ENCODE measurements at places on chromosomes 6 and 20.

DNA sequence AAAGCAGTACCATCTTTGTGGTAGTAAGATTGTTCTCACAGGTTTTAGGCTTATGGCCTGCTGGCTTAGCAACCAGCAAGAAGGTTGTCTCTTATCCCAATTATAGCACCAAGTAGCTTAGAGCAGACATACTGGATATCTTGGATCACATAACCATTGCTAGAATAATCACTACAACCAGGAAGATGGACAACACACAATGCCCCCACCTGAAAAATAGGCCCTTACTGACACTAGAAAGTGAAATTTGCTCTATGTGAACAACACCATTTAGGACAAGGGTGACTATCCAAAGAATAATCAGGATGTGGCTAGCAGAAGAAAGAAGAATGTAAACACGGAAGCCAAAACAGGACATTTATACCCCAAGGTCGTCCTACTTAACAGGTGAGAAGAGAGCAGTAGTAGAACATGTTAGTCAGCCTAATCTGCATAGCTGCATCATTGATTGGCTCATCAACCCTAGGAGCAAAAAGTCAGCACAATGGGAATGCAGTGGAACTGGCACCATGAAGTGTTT lies 172.7 kb upstream of the MARCKS start:
- DNase-seq: no peak

DNA sequence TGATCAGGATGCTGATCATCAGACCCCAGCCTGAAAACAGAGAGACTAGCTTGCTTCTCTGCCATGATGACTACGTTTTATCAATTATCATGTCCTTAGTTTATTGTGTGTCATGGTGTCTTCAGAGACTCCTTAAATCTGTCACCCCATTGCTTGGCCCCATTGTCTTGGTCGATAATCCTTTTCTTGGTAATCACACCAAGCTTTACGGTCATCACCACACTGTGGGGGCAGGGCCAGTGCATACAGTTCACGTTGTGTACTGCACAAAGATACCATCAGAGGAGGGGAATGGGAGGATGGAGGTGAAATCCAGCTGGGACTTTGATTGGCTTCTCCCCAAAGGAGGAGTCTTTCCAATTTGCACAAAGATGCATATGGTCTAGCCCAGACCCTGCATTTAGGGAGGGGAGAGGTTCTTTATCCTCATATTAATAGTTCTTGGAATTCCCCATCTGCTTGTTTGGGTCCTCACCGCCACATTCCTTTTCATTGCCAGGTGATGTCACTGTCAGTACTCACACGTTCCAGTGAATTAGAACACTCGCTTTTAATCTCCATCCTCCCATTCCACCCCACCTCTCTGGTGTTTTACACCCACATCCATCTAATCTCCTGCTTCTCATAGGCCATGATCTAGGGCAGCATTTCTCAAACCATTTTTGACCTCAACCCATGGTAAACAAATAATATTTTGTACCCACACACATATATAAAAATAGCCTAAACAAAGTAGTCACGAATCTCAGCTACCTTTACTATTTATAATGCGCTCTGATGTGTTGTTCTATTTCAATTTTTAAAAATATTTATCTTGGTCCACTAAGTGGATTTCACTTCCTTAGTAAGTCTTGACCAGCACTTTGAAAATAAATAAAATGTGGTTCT lies 5.7 kb downstream of the ETV7 start:
- no peak for DNase-seq

DNA sequence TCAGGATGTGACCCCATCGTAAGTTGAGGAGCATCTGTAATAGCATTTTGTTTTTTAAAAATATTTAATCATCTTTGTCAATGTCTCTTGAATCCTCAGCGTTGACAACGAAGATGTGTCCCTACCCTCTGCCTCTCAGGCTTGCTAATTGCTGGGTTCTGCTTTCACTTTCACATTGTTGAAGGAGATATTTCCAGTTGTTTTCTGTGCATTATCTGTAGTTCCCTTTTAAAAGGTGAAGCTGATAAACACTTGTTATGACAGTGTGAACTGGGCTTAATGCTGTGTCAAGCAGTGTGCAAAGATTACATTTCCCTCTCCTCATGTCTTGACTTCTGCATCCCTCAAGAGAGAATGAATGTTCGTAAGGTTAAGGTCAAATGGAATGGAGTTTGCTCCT lies 54.9 kb downstream of the CSE1L start:
- DNase-seq: no peak

- DNase-seq: peak; percentile 78
These were observed 10.2 kb upstream of the CST5 start for GRCh38 chr20:23889775-23890187.

DNA sequence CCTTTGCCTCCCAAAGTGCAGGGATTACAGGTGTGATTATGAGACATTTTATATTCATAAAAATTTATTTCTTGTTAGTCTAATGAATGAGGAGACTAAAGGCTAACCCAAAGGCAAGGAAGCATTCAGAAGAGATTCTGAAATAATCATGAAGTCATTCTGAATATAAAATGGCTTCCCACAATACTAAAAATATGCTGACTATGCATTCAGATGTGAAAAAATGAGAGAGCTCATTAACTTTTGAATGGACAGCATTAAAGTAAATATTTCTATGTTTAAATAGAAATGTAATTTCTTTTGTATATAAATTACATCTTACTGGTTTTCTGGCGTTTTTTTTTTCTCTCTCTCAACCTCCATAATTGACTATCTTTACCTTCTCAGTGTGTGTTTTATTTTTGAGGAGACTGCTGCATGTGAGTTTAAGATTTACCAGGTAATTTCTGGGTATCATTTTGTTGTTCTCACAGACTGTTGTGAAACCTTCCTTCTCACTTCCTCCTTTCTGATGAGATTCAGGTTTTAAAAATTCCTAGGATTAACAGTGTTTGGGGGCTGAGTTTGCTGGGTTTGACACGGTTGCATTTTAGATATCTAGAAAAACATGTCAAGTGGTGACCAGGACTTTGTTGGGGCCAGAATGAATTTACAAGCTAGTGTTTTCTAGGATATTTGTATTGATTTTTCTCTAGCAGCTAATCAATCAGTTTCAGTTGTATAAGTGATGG lies 316.6 kb downstream of the CDKAL1 start:
- DNase-seq: no peak

GRCh38 chr20:31496761-31497295 lies 17.4 kb upstream of the HM13 start:
- no peak for DNase-seq

DNA sequence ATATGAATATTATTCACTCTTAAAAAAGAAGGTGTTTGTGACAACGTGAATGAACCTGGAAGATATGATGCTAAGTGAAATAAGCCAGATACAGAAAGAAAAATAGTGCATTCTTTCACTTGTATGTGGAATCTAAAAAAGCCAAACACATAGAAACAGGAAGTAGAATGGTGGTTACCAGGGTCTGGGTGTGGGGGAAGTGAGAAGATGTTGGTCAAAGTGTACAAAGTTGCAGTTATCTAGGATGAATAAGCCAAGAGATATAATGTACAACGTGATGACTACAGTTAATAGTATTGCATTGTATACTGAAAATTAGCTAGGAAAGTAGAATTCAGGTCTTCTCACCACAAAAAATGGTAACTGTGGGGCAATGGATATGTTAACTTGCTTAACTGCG lies 151.1 kb upstream of the HCRTR2 start:
- no peak for DNase-seq

- no peak for DNase-seq
These were observed 654.0 kb downstream of the QKI start for GRCh38 chr6:164068527-164068926.

DNA sequence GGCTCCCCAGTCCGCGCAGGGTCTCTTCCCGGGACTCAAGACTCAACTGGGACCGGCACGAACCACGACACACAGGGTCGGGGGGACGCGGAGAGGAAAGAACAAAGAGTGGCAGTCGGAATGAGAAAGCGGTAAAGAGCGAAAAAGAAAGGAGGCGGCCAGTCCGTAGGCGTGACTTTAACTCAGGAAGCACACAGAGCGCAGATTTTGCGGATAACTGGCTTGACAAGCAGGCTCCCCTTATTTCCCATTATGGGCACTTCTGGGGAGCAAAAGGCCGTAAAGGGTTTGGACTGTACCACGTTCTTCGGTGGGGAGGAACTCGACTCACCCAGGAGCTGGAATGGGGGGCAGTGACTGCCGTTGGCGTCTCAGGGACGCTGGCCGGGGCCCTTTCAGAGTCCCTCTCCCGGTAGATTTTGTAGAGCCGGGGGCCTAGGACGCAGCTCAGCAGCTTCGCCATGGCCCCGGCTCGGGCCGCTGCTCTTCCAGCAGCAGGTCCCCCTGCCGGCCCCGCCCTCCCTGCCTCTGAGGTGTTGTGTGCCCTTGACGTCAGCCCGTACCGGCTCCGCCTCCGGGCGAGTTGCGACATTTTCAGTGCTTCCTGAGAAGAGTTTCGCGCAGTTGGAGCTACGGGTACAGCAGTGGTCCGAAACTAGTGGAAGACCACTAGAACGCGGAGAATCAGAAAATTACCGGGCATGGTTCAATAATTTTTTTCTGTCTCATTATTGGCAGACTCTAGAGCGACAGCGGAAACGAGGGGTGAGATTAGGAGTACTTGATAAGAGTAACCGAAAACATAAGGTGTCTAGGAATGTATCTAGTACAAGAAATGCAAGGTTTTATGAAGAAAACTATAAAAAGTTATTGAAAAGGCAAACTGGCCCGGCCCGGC lies at the start of gene ABHD16A:
Gene ABHD16A (minus strand): TSS at position 506 of the 898 bp plus-strand sequence. CDS start 43 bp downstream, at position 463.
- DNase-seq: peak; percentile 94

DNA sequence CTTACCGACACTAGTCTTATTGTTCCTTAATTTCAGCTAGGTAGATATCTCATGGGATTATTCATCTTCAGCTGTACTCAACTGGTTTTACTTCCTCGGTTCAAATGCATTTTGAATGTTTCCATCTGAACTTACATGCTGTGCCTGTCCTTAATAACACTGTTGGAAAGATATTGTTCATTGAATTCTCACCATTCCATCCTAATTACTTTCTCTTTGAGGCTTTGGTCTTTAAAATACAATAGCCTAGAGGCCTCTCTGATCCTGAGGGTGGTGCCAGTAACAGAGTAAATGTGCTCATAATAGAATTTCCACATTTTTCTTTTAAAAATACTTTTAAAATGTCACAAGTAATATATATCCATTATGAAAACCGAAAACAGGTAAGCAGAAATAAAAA lies 54.0 kb downstream of the IL20RA start:
- DNase-seq: no peak

GRCh38 chr20:58213121-58213520 lies 15.3 kb downstream of the ANKRD60 start:
- DNase-seq: no peak

DNA sequence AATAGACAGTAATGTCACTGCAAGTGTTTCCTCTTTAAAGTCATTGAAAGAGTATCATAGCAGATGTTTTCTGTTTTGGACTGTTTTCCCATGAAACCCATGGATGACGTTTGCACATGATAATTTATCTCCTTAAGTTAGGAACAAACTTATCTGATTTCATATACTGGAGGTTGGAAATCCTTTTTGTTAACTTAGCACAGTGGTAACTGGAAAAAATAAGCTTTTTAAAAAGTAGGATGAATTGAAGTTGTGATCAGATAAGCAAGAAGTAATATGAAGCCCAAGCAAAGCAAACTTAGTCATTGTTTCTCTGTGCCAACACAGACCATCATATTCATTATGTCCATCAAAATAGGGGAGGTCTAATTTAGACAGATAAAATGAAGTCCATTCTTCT lies 61.6 kb downstream of the PLCB4 start:
- DNase-seq: no peak

- DNase-seq: no peak
These were observed 117.9 kb downstream of the SGK1 start for GRCh38 chr6:134199848-134200606.

DNA sequence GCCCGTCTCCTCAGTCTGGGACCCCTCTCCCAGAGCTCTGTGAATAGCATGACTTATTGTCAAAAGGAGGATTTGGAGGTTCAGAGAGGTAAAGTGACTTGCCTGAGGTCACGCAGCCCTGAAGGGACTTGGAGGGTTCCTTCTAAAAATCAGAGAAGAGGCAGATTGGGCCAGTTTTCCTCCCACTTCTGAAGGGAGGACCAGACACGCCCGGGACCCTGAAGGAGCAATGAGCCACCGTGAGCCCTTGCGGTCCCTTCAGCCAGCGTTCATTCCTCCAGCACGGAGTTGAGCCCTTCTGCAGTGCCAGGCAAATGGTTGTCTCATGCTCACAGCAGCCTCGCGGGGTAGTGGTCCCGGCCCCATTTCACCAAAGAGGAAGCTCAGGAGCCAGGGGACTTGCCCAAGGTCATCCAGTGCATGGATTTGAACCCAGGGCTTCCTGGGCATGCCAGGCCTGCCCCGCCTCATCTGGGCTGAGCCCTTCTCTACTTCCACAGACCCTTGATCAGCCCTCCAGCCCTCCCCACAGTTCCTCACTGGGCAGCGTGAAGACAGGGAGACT lies 7.4 kb downstream of the SRC start:
- DNase-seq: no peak

- DNase-seq: no peak
These were observed 331.8 kb downstream of the HACE1 start for GRCh38 chr6:104527761-104528415.
